Right lobe of liver (tissue), 6 donors: ENCODE measurements at places on chromosomes 16 and 17.

DNA sequence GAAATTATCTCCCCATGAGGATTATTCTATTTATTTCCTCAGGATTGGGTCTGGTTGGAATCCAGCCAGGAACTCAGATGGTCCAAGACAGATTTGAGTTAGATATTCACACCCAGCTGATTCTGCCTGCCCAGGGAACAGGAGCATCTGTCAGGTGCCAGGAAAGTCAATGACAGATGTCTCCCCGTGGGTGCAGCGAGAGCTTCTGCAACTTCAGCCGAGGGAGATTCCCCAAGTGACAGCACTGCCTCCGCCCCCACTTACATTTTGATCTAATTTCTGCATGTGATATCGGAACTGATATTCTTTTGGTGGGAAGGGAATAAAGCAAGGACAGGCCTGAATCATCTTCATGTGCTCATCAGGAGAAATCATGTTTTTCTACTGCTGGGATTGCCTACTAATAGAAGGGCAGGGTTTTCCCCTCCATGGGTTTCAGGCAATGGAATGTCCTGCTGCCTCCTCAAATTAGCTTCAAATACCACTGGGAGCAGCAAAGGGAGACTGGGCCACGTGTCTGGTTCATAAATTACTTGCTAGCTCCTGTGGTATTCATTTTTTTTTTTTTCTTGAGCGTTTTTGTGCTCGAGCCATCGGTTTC lies 15.7 kb upstream of the DHX8 start:
- DNase-seq: no peak

DNA sequence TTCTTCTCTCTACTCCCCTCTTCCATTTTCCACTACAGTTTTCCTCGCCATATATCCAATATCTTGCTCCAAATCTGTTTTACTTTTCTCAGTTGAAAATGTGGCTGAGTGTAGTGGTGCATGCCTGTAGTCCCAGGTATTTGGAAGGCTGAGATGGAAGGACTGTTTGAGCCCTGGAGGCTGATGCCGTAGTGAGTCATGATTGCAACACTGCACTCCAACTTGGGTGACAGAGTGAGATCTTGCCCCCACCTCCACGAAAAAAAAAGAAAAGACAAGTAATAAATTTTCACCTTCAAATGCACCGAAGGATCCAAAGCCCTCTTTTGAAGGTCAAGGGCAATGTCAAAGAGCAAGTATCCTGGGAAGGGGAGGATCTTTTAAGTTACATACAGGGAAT lies 592.3 kb downstream of the TMEM114 start:
- no peak for DNase-seq

GRCh38 chr17:43560461-43561427 lies 14.6 kb upstream of the ETV4 start:
- DNase-seq: no peak

GRCh38 chr17:7509937-7510336 lies 25.8 kb downstream of the POLR2A start:
- DNase-seq: no peak

GRCh38 chr17:17770632-17771044 lies 66.1 kb downstream of the SREBF1 start:
- no peak for DNase-seq

DNA sequence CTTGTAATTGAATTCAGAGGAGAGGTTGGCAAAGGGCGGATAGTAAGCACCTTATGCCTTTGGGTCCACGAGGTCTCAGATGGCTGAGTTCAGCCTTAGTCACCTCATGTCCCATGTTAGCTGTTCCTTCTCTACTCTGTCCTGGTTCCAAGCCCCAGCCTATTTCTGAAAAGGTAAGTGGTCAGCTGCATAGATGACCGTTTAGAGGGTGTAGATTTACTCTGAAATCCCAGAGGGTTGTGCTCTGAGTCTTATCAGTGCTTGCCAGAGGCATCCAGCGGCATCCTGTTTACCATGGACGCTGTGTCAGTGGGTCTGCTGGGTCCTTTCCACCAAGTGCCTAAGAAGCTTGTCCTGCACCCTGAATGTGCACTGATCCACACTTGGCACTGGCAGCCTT lies 1.9 kb downstream of the ZNF778 start:
- DNase-seq: no peak

- no peak for DNase-seq
Observed at GRCh38 chr17:40532520-40533253, 31.3 kb upstream of the TNS4 start.

GRCh38 chr16:86604436-86605193 lies 26.3 kb downstream of the FOXL1 start:
- no peak for DNase-seq

- DNase-seq: no peak
Observed at GRCh38 chr16:10957771-10958482, 13.6 kb downstream of the CLEC16A start.

DNA sequence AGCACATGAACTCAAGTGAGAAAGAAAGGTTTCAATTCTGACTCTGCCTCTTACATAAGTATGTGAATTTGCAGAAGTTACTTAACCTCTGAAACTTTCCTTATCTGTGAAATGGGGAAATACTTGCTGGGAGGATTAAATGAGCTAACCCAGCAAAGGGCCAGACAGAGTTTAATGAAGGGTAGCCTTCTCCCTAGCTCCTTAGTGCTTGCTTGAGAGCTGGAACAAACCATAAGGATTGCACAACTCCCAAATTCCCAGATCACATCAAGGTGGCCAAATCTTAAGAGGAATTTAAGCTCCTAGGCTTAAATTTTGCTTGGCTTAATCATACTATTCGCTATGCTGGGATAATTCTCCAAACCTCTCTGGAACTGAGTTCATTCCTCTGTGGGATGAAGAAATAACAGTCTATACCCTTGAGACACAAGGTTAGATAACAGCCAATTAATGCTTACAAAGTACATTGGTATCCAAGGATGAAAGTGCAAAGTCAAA lies 11.8 kb upstream of the WSB1 start:
- no peak for DNase-seq

- no peak for DNase-seq
Observed at GRCh38 chr17:50818921-50819657, 16.3 kb upstream of the WFIKKN2 start.

DNA sequence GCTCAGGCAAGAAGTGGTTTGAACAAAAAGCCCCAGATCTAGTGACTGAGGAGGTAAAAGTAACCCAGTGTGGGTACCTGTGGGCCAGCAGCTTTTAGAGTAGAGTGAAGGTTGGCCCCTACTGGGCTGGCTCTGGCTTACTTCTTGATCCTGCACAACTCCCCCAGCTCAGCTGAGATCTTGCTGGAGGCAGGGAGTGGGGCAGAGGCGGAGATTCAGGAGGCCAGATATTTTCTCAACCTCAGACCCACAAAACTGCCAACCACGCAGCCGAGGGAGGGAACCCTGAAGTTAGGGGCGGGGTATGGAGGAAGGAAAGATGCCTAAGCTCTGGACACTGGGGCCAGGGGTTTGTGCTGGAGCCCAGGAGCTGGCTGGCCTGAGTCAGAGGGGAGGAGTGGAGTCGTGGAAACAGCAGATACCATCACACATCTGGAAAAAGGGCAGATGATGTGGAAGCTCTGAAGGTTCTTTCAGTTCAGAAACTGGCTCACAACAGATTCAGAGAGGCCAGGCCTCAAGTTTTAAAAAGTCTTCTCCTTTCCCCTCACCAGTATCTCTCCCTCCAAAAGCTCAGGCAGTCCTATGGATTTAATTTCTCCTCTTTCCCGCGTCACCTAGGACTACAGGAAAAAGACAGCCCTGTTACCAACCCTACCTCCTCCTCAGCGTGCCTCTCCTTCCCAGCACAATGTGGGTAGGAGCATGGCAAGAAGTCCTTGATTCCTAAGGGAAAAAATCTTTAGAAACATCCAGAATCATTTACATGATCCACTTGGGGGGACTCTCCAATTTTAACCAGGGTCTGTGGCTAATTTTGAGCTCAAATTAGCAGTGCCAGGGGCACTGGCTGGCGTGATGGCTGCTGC lies 48.1 kb downstream of the MYO18A start:
- DNase-seq: no peak

- DNase-seq: no peak
Observed at GRCh38 chr16:51286272-51286671, 135.2 kb upstream of the SALL1 start.

GRCh38 chr17:9236286-9237052 lies 215.2 kb downstream of the NTN1 start:
- DNase-seq: no peak

DNA sequence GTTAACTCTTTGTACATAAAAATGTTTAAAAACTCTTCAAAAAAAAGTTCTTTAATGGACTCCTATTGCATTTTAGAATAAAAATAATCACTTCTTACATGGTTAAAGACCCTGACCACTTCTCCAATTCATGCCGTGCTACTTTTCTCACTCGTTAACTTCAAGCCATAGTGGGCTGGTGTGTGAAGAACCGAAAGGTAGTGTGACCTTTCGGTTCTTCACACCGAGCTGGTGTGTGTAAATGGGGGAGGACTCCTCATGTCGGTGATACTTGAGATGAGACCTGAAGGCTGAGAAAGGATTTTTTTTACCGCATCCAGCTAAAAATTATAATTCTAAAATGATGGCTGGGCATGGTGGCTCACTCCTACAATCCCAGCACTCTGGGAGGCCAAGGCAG lies 22.1 kb downstream of the RFFL start:
- no peak for DNase-seq

DNA sequence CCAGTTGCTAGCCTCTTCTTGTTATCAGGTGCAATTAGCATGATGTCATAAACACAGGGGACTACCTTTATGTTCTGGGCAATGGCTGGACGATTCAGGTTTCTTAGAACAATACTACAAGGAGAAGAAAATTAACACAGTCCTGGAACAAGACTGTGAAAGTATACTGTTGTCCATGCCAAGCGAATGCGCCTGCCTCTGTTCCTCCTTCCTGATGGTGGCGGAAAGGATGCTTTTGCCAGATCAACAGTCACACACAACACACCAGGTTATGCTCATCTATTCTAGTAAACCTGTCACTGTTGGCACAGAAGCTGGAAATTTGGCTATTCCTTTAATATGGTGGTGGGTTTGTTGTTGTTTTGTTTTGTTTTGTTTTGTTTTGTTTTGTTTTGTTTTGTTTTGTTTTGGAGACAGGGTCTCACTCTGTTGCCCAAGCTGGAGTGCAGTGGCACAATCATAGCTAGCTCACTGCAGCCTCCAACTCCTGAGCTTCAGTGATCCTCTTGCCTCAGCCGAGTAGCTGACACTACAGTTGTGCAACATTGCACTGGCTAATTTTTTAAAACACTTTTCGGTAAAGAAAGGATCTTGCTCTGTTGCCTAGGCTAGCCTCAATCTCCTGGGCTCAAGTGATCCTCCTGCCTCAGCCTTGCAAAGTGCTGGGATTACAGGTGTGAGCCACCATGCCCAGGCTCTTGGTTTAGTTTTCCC lies 3.1 kb upstream of the CD300LD start:
- DNase-seq: no peak

DNA sequence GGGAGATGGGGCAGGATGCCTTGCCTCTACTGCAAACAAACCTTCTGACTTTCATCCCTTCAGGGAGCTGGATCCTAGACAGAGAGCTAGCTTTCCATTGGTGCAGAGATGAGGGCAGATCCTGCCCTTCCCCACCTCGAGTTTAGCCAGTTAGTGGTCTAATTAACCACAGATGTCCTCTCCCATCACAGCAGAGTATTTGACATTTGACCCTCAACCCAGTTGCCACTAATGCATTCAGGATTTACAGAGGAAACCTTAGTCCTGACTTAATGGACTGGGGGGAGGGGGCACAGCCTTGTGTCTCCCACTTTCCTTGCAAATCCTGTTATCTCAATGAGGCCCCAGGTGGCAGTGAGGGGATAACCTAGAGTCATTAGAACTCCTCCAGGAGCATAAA lies 10.2 kb downstream of the PIP4K2B start:
- no peak for DNase-seq

DNA sequence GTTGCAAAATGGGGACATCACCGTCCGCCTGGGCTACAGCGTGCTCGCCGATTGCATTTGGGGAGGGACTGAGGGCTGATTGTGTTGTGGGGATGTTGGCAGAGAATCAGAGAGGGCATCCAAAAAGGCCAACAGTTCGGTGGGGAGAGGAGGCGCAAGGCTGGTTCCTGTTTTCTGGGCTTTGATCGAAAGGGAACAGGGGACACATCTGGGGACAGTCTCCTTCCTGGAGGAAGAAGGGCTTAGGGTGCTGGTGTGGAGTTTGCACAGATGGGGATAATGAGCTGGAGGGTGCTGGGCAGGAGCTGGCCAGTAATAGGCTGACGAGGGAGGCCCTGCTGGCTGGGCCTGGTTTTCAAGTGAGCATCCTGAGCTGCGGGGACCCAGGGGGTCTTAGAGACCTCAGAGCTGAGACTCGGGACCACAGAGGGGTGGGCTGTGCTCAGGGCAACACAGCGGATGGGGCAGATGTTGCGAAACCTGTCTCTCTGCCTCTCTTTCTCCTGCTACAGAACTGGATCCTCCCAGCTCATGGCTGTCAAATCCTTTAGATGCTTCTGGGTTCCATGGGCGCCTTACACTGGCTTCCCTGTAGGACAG lies 288.7 kb downstream of the SEC14L1 start:
- no peak for DNase-seq
